ENCODE measurements at places on chromosomes 3 and 15.

DNA sequence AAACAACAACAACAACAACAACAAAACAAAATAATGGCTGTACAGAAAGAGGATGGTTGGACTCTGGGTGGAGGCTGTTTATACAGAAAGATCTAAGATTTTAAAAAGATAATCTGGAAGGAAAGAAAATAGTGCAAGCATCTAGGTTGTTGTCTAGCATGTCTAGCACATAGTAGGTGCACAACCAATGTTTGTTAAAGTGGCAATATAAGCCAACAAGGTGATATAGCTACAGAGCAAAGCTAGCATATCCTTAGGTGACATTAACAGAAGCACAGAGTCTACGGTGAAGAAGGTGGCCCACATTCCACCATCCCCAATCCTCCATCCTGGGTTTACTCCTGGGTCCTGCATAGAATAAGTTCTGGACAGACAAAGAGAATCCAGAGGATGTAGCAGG is 4.7 kb downstream of the TMEM40 start:
- DNase-seq = no peak

DNA sequence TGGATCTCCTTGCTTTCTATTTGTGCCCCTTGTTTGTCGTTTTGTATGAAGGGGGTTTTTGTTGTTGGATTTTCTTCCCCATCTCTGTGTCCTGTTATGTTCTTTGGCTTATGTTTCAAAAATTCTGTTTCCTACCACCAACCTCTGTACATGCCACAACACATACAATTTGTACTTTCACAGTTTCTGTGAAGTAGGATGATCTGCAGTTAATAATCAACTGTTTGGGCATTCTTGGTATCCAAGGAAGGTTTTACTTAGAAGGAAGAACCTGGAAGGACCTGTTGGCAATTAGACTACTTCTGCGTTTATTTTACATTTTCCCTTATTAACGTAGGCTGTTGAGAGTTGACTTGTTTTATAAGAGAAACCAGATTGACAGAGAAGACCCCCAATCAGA is 8.3 kb downstream of the SETD5 start:
- DNase-seq = no peak

- DNase-seq = no peak
Measured at GRCh38 chr3:7964899-7965298, 536.7 kb upstream of the LMCD1 start.

GRCh38 chr3:128575777-128576176 is 74.8 kb downstream of the RPN1 start:
- no peak for DNase-seq

DNA sequence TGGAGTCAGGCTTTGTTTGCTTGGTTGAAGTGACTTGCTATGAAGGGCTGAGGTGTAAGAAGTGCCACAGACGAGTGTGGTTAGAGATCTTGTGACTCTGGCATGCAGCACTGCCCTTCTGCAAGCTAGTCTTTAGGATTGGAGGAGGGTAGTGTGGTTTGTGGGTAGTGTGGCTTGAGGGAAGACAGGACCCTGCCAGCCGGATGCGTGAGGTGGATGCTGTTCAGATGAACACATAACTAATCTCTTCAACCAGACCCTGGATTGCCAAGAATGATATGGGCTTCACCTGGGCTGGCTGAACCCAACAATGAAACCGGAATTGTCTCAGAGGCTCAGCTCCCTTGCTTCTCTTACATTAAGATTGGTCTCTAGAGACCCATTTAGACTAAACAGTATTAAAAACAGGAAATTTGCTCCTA is 32.7 kb downstream of the STARD9 start:
- DNase-seq = no peak

Measured in hematopoietic multipotent progenitor cell treated with erythropoietin and hydrocortisone succinate and interleukin-3 and kit ligand, for 15 days (in vitro differentiated cells).